Stimulated activated CD8-positive, alpha-beta memory T cell treated with anti-CD3 and anti-CD28 coated beads, Interleukin-4, amount 100 ng/mL, for 24 hours (primary cell): ENCODE measurements at places on chromosomes 6 and 20.

GRCh38 chr6:162395181-162395580, 332.4 kb downstream of the PRKN start:
- no peak for DNase-seq

- DNase-seq: no peak
Measured at GRCh38 chr6:79375635-79376337, 141.3 kb upstream of the HMGN3 start.

GRCh38 chr6:6495851-6496250, 92.7 kb upstream of the LY86 start:
- DNase-seq: no peak

- no peak for DNase-seq
Measured at GRCh38 chr6:137121401-137121997, 51.9 kb downstream of the IL22RA2 start.

DNA sequence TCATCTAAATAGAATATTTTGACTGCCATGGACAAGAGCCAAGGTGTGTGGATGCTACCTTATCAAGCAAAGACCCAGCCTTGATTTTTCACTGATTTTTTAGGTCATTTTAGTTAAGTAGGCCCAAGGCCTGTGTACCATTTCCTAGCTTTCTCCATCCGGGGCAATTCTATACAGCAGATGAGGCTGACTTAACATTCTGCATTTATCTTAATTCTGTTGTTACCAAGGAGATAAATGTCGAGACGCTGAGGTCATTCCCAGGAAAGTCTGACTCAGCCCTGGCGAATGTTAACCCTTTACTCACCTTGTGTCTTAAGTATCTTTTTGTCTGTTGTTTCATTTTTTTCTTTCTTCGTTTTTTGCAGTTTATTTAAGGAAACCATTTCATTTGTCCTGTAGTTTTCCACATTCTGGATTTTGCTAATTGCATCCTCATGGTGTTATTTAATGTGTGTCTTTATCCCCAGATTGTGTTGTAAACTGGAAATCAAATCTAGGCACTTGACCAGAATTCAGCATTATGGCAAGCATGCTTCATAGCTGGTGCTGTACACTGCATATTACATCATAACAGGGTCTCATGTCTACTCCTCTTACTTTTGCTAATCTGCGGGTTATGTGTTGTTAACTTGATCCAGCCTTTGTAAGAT, 277.0 kb downstream of the CDKAL1 start:
- no peak for DNase-seq

DNA sequence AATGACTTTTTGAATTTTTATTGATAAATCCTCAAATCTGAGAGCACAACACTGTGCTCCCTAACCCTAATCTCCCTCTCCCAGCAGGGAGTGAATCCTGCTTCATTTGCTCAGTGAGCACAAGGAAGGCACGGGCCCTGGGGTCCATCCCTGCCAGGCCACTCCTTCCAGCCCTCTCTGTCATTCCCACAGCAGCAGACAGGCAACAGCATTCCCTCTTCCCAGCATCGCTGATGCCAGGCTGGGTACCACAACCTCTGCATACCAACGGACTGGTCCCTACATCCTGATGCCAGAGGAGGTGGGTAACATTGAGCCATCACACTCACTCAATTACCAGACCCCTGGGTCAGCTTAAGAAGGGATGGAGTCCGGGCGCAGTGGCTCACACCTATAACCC, 34.2 kb downstream of the MRPL14 start:
- no peak for DNase-seq

DNA sequence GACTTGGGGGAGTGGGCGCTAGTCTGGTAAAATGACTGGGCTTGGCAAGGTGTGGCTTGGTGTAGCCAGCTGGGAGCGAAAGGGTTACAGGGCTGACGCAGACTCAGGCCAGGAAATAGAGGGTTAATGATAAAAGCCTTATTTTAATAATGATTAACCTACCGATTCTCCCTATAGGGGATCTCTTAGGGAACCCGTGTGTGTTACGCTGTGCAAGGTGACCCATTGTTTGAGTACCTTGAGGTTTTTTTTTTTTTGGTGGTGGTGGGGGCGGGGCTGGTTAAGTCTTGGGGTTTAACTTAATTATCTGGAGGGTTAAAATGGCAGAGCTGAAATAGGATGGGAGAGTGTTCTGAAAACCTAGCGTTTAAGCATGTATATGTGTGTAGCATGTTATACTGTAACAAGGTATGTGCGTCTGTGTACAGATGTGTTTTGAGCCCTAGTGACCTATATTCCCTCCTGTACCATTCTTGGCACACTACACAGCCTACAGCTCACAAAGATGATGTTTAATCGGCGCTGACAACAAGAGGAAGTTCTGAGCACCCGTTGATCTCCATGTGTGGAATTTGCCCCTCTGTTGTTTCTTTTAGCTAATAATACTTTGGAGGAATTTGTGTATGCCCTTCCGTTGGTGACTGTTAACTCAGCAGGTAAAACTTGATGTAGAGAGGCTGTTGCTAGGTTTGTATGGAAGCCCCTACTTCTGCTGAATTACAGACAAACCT, 1.3 kb downstream of the CARMIL1 start:
- no peak for DNase-seq

DNA sequence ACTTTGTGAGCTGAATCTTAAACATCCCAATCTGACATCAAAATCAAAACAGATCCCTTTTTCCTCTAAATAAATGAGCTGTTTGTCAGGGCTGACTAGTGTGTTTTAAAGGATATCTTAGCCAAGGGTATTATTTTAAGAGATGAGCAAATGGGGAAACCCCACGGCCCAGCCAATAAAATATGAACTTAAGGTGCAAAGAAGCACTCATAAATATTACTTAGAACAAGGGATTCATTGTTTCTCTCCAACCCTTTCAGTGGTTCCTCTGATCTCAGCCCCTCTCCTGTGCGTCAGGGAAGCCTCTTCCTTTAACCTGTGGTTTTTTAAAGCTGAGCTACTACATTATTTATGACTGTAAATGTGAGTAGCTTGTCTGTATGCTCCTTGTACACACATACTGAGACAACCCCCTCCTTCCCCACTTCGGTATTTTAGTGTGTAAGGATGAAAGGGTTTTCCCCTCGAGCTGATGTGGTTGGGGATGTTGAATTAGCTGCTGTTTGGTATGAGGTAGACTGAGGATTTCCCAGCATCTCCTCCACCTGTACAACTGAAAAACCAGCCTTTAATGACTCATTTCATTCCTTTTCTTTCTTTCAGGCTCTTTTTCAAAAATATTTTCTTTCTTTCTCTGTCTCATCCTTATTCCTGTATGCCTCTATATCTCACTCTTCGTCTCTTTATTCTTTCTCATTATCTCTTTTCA, 6.5 kb downstream of the BMP5 start:
- DNase-seq: no peak
